ENCODE measurements at places on chromosomes 5 and 9. TPM values are rescaled to one million over a fixed set of nuclear protein-coding genes. Genes with fewer than 3 reads are reported as not detected.
A peak's percentile ranks its signal among the peaks of the same experiment; 100 is the strongest.

DNA sequence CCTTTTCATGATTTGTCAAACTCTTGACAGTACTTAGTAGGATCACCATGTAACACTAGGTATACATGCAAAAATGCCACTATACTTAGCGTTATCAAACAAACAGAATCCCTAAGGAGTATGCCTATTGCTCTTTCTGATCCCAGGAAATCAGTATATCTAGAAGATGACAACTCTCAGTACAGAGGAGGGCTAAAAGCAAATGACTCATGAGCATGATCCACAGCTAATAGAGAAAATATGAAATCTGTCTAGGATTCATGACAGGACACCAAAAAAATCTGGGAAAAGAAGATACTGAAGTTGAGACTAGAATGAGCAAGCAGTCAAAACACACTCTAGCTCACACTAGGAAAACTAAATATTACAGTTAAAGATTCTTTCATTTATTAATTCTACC lies 89.2 kb downstream of the RAPGEF6 start:
- H3K4me3 ChIP-seq, result no peak overlapping the region
- no peak overlapping the region for H3K27ac ChIP-seq
- H3K27me3 ChIP-seq, result no peaks in the 10 kb centered on the region
- DNase-seq, result no peak

GRCh38 chr9:73807952-73808351 lies 656.3 kb downstream of the ANXA1 start:
- no peaks in the 10 kb centered on the region for H3K36me3 ChIP-seq
- DNase-seq, result no peak
- H3K27ac ChIP-seq, result no peak overlapping the region
- H3K27me3 ChIP-seq, result no peaks in the 10 kb centered on the region

- no peak overlapping the region for H3K27ac ChIP-seq
- no peak overlapping the region for H3K4me3 ChIP-seq
- no peak for DNase-seq
- no peaks in the 10 kb centered on the region for H3K36me3 ChIP-seq
Measured at GRCh38 chr5:142586552-142586951, 99.3 kb downstream of the FGF1 start.

Gene CDC20B
- total RNA-seq, result not detected

Gene MTAP
- total RNA-seq, result 10.3 TPM

DNA sequence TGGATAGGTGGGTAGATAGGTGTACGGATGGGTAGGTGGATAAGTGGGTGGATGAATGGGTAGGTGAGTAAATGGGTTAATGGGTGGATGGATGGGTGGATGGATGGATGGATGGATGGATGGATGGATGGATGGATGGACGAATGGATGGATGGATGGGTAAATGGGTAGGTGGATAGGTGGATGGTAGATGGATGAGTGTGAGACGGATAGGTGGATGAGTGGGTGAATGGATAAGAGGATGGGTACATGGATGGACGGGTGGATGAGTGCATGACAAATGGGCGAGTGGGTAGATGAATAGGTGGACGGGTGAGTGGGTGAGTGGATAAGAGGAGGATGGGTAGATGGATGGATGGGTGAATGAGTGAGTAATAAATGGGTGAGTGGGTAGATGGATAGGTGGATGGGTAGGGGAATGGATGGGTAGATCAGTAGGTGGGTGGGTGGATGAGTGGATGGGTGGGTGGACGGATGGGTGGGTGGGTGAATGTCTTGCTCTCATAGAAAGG lies 179.2 kb downstream of the FGF18 start:
- H3K4me3 ChIP-seq, result no peak overlapping the region
- H3K27me3 ChIP-seq, result no peaks in the 10 kb centered on the region
- no peak for DNase-seq

DNA sequence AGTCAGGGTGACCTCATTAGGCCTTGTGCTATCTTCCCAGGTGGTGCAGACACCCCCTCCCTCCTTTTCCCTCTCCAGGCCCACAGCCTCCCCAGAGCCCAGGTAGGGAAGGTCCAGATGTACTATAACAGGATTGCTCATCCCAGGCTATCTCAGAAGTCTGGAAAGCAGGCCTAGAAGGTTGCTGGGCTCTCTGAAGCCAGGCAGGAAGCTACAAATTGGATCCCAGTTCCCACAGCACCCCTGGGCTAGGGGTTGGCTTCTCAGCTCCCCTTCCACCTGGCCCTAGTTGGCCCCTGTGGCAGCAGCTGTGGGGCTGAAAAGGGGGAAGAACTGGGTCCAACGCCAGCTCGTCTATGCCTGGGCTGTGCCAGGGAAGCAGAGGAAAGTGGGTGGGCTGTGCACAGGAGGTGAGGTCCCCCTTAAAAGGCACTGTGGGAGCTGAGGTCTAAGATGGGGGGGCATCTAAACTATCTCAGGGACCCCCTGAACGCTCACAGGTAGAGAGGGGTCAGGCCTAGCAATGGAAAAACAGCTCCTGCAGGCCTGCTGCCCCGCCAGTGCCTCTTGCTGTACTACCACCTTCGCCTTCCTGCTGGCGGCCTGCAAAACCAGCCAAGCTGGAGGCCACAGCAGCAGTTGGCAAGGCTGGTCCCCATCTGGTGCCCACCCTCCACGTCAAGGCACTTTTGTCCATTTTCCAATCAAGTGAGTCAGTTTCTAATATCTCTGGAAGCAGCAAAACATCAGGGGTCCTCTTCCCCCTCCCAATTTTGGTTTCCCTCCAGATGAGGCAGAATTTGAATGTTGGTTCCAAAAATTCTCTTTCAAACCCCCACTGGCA lies 13.3 kb upstream of the PSMD5 start:
- DNase-seq, result no peak
- H3K27ac ChIP-seq, result no peak overlapping the region
- no peak overlapping the region for H3K4me3 ChIP-seq
- no peaks in the 10 kb centered on the region for H3K4me1 ChIP-seq

DNA sequence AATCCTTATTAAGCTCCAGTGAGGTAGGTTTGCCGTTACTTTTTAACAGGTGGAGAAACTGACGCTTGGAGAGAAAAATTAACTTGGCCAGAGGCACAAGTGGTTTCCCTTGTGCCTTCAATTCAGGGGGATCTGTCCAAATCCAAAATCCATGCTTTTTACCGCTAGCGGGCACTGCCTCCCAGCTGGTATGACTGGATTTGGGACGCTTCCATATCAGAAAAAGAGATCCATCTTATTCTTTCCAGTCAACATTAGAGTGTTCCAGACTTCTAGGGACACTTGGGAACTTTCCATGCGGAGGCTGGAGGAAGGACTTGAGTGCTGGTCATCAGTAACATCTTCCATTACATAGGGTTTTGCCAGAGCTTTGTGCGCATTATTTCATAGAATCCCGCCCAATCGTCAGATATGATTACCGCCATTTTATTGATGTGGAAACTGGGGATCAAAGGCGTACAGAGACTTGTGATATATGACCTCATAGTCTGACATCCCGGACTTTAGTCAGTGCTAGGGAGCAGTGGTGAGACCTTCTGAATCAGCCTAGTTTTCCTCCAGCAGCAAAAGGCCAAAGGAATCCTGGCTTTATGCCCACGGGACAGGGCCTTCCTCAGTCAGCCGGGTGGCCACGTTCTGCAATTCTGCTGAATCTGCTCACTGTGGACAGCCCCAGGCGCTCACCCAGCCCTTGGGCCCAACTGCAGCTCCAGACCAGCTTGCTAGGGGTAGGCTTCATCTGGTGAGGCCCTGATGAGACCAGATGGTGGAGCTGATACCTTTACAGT lies 1.1 kb upstream of the GNPDA1 start:
- H3K27ac ChIP-seq, result peak overlapping the region; percentile 86
- peak; percentile 82 for DNase-seq
- no peak overlapping the region for H3K4me3 ChIP-seq
- H3K27me3 ChIP-seq, result no peaks in the 10 kb centered on the region

- no peak overlapping the region for H3K4me3 ChIP-seq
- DNase-seq, result no peak
- no peak overlapping the region for H3K27ac ChIP-seq
- H3K4me1 ChIP-seq, result no peaks in the 10 kb centered on the region
- no peaks in the 10 kb centered on the region for H3K36me3 ChIP-seq
Measured at GRCh38 chr9:80197661-80198060, 625.9 kb downstream of the TLE4 start.

Gene ADAMTSL1
- 3.4 TPM for total RNA-seq

DNA sequence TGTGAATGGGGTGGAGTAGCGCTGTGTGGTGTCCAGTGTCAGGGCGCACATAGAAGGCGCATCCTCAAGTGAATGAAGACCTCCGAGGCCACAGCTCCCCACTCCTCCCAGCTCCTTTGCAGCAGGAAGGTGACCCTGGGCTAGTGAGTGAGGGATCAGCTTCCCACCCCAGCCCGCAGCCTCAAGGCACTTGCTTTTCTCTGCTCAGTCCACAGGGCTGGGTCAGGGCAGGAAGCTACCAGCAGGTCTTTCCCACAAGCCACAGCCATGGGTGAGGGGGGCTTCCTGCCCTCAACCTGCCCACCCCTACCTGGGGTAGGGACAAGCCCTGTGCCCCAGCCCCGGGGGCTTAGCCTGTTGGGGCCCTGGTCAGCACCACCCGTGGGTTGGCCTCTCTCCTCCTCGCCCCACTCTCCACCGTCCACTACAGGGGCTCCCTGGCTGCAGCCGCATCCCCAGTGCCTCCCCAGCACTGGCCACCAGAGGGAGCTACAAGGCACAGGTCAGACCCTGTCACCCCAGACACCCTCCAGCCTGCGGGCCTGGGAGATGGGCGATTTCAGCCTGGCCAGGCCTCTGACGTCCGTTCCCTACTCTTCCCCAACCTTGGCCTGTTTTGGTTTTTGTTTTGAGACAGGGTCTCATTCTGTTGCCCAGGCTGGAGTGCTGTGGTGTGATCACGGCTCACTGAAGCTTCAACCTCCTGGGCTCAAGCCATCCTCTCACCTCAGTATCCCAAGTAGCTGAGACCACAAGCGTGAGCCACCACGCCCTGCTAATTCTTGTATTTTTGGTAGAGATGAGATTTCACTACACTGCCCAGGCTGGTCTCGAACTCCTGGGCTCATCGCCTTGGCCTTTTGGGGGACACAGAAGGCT lies 1.3 kb upstream of the ABCA2 start:
- peak; percentile 74 for DNase-seq
- no peaks in the 10 kb centered on the region for H3K27me3 ChIP-seq
- H3K27ac ChIP-seq, result peak overlapping the region; percentile 67
- H3K4me3 ChIP-seq, result peak overlapping the region; percentile 69
- no peaks in the 10 kb centered on the region for H3K4me1 ChIP-seq
- no peaks in the 10 kb centered on the region for H3K36me3 ChIP-seq

Gene OMD
- total RNA-seq, result 22.7 TPM

GRCh38 chr5:74954919-74955318 lies 88.7 kb upstream of the FAM169A start:
- no peaks in the 10 kb centered on the region for H3K4me1 ChIP-seq
- H3K27me3 ChIP-seq, result no peaks in the 10 kb centered on the region
- H3K36me3 ChIP-seq, result no peaks in the 10 kb centered on the region
- no peak overlapping the region for H3K27ac ChIP-seq

Gene PCDHGA10
- 4.8 TPM for total RNA-seq

- H3K27ac ChIP-seq, result no peak overlapping the region
- H3K4me3 ChIP-seq, result no peak overlapping the region
- H3K27me3 ChIP-seq, result no peaks in the 10 kb centered on the region
- no peaks in the 10 kb centered on the region for H3K4me1 ChIP-seq
- DNase-seq, result no peak
Measured at GRCh38 chr5:150286820-150287219, 2.8 kb downstream of the CAMK2A start.

Gene SAP30L
- 17.1 TPM for total RNA-seq

DNA sequence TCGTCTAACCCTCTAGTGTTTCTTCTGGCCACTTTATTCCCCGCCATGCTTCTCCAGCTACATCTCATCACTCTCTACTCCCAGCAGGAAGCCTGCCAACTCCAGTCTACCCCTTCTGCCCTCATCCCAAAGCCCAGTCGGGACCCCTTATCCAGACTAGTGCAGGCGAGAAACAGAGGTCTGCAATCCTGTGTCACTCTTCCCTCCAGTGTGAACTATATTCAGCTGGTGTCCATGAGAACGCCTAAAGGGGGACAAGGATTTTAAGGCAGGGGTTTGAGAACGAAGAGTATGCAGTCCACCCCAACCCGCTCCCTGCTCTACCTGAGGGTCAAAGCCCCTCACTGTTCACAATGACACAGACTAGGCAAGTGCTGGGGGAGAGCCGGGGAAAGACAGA lies 41.7 kb upstream of the GABRP start:
- H3K36me3 ChIP-seq, result no peaks in the 10 kb centered on the region
- no peaks in the 10 kb centered on the region for H3K27me3 ChIP-seq
- peaks cover 30% of the 10 kb centered on the region for H3K4me1 ChIP-seq

Gene NEUROG1
- total RNA-seq, result not detected

DNA sequence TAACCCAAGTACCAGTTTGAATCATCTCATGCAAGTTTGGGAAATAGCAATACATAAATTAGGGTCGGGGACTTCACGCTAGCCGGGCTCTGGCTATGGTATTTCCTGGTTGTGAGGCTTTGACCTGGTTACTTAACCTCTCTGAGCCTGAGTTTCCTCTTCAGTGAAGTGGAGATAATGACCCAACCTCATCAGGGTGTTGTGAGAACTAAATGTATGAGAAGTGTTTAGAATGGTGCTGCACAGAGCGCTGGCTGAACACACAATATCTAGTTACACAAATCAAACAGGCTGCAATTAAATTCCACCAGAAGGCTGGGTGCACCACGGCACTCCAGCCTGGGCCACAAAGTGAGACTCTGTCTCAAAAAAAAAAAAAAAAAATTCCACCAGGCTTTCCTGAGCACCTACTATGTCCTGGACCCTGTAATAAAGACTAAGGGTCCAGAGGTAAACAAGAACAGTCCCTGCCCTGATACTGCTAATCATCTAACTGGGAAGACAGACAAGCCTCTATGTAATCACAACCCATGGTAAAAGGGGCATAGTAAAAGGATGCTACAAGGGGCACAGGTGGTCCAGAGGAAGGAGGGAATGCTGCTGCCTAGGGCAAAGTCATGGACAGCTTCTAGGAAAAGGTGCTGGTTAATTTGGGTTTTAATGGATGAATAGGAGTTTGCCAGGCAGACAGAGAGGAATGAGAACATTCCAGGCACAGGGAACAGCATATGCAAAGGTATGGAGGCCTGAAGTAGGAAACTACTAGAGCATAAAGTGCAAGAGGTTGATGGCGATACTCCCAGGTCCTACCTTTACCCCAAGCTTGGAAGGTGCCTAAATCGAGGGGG lies 27.7 kb downstream of the DUSP1 start:
- no peak overlapping the region for H3K4me3 ChIP-seq
- no peaks in the 10 kb centered on the region for H3K27me3 ChIP-seq
- no peaks in the 10 kb centered on the region for H3K36me3 ChIP-seq

GRCh38 chr9:92159058-92159457 lies 43.8 kb upstream of the SPTLC1 start:
- no peak for DNase-seq
- no peak overlapping the region for H3K27ac ChIP-seq
- no peaks in the 10 kb centered on the region for H3K27me3 ChIP-seq
- H3K4me1 ChIP-seq, result no peaks in the 10 kb centered on the region
- no peak overlapping the region for H3K4me3 ChIP-seq
- no peaks in the 10 kb centered on the region for H3K36me3 ChIP-seq

Gene CXCL14
- 0.33 TPM for total RNA-seq

- no peaks in the 10 kb centered on the region for H3K36me3 ChIP-seq
- no peak overlapping the region for H3K27ac ChIP-seq
- H3K4me1 ChIP-seq, result no peaks in the 10 kb centered on the region
- no peak overlapping the region for H3K4me3 ChIP-seq
Measured at GRCh38 chr9:95147452-95148207, 169.9 kb downstream of the FANCC start.
